Hematopoietic multipotent progenitor cell (in vitro differentiated cells): ENCODE measurements at places on chromosomes 4 and X. TPM values are rescaled to one million over a fixed set of nuclear protein-coding genes. Genes with fewer than 3 reads are reported as not detected.

- DNase-seq = no peak
These were observed 6.6 kb upstream of the ENOX2 start for GRCh38 chrX:130909469-130910136.

DNA sequence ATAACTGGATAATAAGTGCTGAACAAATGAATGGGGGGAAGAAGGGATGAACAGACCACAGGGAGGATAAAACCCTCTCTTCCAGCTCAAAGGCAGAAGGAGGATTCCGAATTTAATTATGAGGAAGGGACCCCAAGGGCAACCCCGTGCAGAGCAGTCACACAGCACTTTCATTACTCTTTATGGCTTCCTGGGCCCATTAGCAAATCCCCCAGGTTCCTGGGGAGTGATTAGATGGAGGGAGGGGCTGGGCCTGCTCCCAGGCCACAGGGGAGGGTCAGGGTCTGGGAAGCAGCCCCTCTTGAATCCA lies 67.1 kb downstream of the PPP2R2C start:
- no peak for DNase-seq

GRCh38 chrX:118538386-118538785 lies 42.8 kb downstream of the DOCK11 start:
- DNase-seq = peak; percentile 37

- DNase-seq = no peak
These were observed 16.7 kb downstream of the OPHN1 start for GRCh38 chrX:68416592-68416991.

GRCh38 chr4:3532751-3533422 lies 665 bp upstream of the LRPAP1 start:
- no peak for DNase-seq

GRCh38 chrX:9781941-9782340 lies 4.3 kb upstream of the SHROOM2 start:
- DNase-seq = no peak

DNA sequence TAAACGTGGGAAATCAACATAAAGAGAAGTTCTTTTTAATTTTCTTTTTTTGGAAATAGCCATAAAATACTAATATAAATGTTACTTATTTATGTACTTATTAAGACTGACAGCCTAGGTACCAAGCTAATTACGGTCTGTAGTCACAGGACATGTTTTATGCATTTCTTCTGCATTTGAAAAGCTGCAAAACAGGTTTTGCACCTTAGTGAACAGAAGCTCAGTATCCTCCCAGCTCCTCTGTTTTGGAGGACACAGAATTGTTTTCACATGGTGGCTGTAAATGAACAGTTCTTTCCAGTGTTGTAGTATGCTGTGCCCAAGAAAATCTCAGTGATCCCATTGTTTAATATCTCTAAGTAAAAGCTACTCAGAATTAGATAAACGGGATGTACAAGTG lies 1788.0 kb upstream of the TENM3 start:
- no peak for DNase-seq

DNA sequence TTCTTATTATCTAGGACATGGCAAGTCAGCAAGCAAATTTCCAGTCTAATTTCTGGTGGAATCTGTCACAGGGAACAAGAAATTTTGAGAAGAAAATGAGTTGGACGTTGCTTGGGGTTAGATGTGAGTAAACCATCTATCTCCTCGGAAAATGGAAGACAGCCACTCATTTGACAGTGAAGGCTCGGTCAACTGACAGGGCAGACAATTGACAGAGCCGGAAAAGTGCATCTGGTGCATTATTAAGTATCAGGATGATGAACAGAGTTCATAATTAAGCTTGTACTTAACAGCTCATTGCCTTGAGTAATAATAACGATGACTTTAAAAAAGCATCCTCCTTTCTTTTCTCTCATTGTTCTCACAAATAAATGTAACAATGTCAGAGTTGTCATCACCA lies 168.4 kb downstream of the MAD2L1 start:
- no peak for DNase-seq

GRCh38 chr4:112311516-112311915 lies 14.3 kb downstream of the ALPK1 start:
- DNase-seq = no peak

- DNase-seq = no peak
These were observed 18.1 kb downstream of the FGFRL1 start for GRCh38 chr4:1029529-1029928.

DNA sequence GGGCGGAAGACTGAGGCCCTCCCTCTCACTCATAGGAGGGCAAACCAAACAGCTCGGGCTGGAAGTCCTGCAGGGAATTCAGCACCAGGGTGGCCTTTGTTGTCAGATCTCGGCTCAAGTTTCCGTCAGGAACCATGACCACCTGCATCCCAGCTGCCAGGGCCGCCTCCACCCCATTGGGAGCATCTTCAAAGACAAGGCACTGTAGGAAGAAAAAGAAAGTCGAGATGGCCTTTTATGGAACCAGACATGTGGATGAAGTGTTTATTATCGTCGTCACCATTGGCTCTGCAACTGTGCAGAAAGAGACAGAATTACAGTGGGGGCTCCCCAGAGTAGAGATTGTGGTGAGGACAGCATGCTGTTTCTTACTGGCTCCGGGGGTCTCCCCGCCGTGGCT lies 97.2 kb upstream of the STS start:
- DNase-seq = no peak

GRCh38 chr4:56649445-56650261 lies 31.4 kb downstream of the HOPX start:
- DNase-seq = no peak

DNA sequence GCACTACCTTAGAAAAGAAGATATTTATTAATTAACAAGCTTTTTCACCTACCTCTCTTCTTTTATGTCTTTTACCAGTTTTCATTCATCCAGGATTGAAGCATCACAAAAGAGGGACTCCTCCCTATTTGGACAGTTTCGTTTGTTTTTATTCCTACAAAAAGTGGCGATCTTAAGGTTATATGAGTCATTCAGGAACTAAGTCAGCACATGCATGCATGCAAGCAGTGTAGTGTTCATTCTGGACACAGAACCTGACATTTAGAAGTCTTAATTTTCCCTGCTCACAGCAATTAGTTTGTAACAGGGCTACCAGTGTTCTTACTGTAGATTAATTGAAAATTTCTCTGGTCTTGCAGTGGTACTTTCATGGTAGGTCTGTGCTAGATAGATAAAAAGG lies 47.9 kb upstream of the QRFPR start:
- no peak for DNase-seq

- DNase-seq = no peak
These were observed 3.0 kb downstream of the TLR10 start for GRCh38 chr4:38779790-38780189.

GRCh38 chr4:4800646-4801408 lies 58.6 kb upstream of the MSX1 start:
- no peak for DNase-seq

GRCh38 chr4:148776941-148777340 lies 334.7 kb upstream of the NR3C2 start:
- DNase-seq = no peak

- DNase-seq = no peak
These were observed 98.3 kb upstream of the ATOH1 start for GRCh38 chr4:93730251-93730650.

DNA sequence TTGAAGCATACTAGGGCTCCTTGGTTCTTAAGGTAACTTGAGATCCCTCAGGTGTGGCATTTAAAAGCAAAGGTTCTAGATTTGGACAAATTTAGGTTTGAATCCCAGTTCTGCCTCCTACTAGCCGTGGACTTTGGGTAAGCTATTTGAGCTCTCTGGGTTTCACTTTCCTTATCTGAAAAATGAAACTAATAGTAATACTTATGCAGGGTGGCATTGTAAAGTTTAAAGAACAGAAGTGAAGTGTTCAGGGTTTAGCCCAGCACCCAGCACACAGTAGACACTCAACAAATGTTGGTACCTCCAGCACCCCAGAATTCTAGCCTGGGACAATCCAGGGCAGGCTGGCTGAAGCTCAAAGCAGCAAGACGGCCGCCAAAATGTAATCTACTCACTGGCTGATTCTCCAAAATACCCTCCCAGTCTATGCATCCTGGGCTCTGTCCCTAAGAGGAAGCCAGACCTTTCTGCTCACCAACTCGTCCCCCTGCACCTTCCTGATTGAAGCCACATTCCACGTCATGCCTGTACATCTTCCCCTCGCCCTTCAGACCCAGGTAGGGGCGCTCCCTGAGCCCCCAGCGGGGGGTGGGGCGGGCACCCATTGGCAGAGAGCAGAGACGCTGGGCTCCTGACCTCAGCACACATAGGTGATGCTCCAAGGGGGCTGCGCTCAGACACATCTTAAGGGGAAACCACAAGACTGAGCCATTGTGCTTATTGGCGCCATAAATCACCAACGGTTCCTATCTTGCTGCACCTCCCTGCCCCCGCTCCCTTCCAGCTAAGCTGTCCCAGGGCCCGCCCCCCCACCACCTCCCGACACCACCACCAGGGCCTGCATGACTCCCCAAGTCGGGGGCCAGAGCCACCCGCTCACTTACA lies 160.6 kb downstream of the BCOR start:
- DNase-seq = peak; percentile 38

TCEAL5 gene
- 0.27 TPM for total RNA-seq

LUZP4 gene
- not detected for total RNA-seq

OPRPN gene
- not detected for total RNA-seq

KLHL4 gene
- total RNA-seq = under 0.01 TPM

CDX4 gene
- not detected for total RNA-seq

LANCL3 gene
- total RNA-seq = 0.27 TPM
